ENCODE measurements at places on chromosomes 3 and 15.

DNA sequence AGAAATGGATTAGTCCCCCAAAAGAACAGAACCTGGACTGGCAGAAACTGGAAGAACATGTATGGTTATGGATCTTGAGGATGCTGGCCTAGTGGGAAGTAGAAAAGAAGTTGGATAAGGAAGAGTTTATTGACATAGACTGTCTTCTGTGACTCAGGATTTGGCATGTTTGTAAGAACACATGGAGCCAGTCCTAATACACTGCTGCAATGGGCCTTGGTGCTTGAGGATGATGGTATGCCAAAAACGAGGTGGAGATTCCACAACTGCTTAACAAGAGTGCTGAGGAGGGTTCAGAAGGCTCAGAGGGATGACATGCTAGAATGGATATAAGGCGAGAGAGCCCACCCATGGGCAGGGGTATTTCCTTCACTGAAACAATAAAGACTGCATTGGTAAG is 22.4 kb downstream of the LZTFL1 start:
- no peak for DNase-seq

- DNase-seq = no peak
These were observed 13.6 kb upstream of the XIRP1 start for GRCh38 chr3:39205919-39206516.

GRCh38 chr3:7172996-7173395 is 312.1 kb downstream of the GRM7 start:
- DNase-seq = no peak

- no peak for DNase-seq
These were observed 396.0 kb upstream of the C2CD4B start for GRCh38 chr15:62561059-62561519.

DNA sequence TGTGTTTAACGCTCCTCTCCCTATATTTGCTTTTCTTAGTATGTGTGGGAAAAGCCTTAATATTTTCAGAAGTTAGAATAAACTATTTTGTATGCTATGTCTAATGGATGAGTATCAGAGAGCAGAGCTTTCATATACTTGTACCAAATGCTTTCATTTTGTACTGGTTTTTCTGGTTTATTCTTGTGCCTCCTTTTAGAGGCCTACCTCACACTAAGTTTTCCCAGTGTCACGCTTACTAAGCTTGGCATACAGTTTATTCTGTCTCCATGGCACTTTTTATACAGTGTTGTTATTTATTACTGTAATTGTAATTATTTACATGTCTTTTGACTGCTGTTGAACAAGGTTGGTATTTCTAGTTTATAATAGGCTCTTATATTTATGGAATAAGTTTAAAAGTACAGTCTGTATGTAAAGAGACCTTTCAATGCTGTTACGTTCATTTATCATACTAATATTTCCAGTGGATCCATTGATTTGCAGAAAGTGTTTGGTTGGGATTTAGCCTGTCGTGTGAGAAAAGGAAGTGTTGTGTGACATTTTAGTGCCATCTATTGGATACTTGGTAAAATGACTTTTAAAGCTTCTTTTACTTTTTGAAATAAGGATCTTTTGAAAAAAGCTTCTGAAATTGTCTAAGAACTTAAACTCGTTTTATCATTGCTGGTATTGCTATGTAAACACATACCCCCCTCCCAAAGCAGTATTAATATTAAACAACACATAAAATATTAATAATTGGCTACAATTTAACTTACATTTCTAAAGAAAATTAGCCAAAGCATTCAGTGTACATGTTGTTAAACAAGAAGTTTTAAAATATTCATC is 5.2 kb upstream of the EBLN2 start:
- DNase-seq = no peak

- DNase-seq = no peak
These were observed 52.8 kb downstream of the PLD1 start for GRCh38 chr3:171757361-171758034.

DNA sequence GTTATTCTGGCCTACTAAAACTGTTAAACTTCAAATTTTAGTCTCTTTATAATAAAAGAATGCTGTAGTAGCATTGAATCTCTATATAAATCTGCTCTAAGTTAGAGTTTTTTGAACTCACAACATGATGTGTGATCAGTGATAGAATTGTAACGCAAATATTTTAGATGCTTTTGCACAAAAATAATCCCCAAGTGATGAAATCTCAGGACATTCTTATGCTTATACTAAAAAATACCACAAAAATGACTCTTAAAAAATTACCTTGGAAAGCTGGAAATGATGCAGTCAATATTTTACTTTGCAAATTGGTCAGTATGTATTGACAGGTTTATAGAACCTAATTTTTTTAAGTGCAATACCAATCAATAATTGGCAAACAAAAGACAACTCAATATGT is 375.3 kb downstream of the TBC1D5 start:
- DNase-seq = no peak

GRCh38 chr3:49013738-49014660 is 4.4 kb downstream of the DALRD3 start:
- DNase-seq = no peak

DNA sequence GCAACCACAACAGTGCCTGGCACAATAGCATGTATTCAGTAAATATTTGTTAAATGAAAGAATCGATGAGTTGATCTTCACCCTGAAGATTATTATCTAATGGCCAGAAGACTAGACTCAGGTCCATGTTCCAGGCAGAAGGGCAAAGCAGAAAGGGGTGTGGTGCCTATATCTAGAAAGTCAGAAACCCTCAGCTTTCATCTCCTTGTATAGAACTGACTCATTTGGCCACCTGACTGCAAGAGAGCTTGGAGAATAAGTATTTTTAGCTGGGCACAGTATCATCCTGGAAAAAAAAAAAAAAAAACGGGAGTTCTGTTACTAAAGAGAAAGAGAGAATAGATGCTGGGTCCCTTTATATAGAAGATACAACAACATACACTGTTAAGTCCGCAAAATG is 69.7 kb upstream of the SPRED1 start:
- no peak for DNase-seq

DNA sequence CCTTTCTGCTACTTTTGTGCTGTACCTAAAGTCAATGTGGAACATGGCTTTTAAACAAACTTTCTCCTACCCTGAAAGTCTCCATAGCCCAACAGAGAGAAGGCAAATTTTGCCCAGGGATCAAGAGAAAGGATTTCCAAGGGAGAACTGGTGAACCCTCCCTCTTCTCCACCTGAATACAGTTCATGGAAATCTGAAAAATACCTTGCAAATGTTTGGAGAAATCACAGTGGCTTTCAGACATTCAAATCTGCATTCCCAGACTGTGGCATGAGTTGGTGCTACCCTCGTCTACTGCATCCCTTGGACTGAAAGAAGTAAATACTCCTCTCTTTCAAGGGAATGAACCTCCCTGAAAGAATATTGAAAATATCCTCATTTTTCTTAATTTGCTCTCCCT is 38.7 kb downstream of the ZIC4 start:
- DNase-seq = no peak

- no peak for DNase-seq
These were observed 136.1 kb upstream of the RBMS3 start for GRCh38 chr3:29144807-29145206.

DNA sequence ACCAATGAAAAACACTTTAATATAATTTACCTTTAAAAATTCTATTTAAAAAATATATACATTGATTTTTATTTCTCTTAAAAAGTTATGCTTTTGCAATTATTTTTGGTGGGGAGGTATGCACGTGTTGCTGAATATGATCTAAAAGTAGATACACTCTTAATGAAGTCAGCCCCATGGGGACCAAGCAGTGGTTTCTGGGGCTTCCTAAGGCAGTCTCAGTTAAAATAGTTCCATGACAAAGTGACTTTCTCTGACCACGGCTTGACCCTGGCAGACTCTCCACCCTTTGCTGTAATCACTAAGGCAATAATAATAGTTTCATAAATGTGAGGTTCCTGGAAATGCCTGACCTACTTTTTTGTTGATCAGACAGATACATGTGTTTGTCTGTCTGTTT is 50.4 kb downstream of the CCR4 start:
- DNase-seq = no peak

DNA sequence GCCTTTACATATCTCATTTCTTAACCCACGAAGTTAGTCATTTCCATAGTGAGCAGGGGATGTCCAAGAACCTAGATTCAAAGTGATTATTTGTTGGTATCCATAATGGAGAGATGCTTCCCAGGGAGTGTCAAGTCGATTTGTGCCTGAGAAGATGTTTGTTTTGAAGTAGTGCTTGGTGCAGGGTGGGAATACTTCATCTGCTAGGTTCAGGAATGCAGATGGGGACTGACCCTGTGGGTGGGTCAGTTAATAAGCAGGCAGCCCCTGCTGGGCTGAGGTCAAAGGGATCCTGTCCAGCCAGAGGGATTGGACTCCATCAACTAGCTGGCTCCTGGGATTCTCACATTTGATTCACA is 44.1 kb upstream of the VILL start:
- DNase-seq = no peak

- no peak for DNase-seq
These were observed 54.4 kb downstream of the ACAP2 start for GRCh38 chr3:195388380-195388779.

- DNase-seq = no peak
These were observed 385.7 kb downstream of the LSAMP start for GRCh38 chr3:116059421-116060096.

Data from stimulated activated CD4-positive, alpha-beta T cell treated with anti-CD3 and anti-CD28 coated beads, Interleukin-1b, Interleukin-23, amount 100 ng/mL, for 4 hours (primary cell).